Osteocyte (in vitro differentiated cells): ENCODE measurements at places on chromosomes 3 and 15. TPM values are rescaled to one million over a fixed set of nuclear protein-coding genes. Genes with fewer than 3 reads are reported as not detected.

GRCh38 chr15:35546511-35547381, 781 bp upstream of the DPH6 start:
- DNase-seq = no peak

- no peak for DNase-seq
These were observed 1248.4 kb downstream of the NSUN3 start for GRCh38 chr3:95311272-95311671.

DNA sequence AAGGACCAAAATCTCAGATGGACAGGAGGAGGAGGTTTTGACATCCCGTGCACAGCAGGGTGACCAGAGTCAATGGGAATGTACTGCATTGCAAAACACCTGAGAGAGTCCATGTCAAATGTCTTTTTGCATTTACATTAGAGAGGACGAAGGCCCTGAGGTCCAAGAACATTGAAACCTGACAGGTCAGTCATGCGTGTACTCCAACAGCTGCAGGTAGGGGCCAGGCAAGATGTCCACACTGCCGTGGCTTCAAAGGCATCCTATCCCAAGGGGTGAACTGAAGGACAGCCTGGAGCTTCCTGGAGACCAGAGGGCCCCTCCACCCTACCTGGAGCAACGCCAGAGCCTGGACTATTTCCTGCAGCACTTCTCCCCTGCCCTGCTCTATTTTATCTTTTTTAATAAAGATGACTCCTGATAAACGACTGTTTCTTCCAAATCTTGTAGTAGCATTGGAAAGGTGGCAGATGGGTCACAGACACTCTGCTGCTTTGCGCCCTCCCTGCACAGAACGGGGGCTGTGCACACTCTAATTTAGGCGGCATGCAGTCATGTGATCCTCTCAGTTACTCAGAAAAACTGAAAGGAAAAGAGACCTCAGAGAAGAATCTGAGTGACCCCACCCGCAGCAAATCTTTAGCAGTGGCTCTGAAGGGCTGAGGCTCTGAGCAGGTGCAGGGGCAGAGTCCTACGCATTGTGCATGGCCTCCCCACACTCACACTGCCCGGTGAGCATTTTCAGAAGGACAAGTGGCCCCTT, 68.2 kb downstream of the HMCES start:
- DNase-seq = no peak

- DNase-seq = no peak
These were observed 18.3 kb downstream of the FGF7 start for GRCh38 chr15:49441356-49441755.

GRCh38 chr3:55309336-55309735, 177.8 kb downstream of the WNT5A start:
- DNase-seq = no peak

DNA sequence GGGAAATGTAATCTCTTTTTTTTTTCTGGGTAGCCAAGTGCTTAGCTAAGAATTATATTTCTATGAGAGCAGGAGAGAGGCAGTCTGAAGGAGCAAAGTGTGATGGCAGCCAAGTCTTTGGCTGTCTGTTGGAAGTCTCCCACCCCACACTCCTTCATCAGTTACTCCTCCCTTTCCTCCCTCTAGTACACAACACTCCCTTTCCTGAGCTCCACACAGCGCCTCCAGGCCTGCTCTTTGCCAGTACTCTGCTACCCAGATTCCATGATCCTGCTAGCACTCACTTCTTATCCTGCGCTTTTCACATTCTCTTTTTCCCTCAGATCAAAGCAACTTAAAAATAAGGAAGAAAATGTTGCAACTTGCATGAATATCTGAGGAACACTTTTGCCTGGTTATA, 37.4 kb upstream of the SNRK start:
- DNase-seq = no peak

- no peak for DNase-seq
These were observed 392.1 kb downstream of the CACNA2D3 start for GRCh38 chr3:54514416-54514815.

GRCh38 chr3:14884665-14885064, 62.7 kb upstream of the NR2C2 start:
- DNase-seq = no peak

DNA sequence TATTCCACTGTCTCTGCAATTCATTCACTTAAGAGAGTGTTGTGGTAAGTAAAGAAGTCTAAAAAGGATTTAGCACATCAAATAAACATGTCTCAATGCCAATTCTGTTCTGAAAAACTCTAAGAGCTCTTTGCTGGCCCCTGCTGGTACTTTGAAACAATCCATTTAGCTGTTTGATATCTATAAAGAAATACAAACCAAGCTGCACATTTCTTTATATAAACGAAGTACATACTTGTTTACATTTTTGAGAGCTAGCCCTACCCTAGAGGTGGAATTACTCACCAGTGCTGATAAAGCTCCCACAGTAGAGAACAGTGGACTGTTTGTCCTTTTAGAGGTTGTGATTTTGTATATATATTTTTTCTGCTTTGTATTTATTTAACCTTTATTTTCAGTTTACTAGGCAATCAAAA, 75.5 kb downstream of the NEDD4 start:
- no peak for DNase-seq

DNA sequence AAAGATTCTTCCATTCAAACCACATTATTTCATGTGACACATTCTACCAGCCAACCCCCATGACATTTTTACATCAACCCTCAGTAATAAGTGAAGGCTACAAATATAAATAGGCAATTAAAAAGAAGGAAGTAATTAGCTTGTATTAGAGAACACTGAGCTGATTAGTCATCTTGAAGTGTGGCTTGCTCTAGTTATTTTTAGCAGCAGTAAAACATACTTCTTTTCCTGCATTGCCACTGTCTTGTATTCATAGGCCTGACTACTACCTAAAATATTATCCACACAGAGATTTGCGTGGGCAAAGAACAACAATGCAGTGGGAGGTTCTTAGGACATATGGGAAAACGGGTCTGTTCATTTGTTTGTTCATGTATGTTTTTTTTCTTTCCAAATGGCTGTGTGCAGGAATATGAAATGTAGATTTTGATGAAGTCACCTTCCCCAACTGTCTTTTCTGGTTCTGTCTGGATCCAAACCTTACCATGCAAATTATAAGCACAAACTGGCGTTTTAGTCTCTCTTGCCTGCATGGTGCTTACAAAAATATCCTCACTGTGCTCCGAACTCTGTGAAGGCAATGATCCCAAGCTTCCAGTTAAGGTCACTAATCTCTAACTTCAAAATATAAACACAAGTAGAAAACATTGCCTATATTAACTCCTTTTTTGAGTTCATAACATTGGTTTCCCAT, 31.5 kb upstream of the TM4SF4 start:
- DNase-seq = no peak

DNA sequence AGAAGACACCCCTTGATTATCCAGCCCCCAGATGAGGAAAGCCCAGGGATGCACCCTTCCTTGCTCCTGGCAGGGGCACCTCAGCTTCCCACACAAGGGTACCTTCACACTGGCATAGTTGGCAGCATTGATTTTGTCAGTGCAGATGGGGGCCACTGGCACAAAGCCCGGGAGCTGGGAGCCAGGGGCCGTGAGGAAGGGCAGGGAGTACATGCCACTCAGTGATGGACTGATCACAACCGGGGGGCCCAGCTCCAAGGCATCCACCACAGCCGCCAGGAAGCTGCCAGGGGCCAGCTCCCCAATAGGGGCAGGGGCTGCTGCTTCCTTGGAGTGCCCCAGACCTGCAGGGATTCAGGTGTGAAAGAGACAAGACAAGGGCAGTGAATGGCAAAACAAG, 2.6 kb upstream of the PCBP4 start:
- DNase-seq = no peak

DNA sequence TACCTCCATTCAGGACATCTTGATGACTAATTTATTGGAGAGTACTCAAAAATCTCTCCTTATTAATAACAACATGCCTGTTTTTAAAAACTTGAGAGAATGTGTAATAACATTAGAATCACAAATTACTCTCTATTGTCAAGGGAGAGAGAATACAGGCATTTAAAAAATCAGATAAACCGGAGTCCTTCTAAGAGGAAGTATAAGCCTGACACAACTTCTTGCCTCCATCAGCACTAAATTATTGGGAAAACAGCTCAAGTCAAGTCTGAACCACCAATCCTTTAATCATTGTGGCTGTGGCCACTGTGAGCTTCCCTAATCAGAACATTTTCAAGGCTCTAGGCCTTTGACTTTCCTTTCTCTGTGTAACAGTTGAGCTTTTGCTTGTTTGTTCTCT, 38.0 kb downstream of the SSR3 start:
- no peak for DNase-seq

- DNase-seq = no peak
These were observed 140.3 kb downstream of the NR2F2 start for GRCh38 chr15:96470681-96471310.

- no peak for DNase-seq
These were observed 109.9 kb downstream of the FMN1 start for GRCh38 chr15:33084661-33085060.

- no peak for DNase-seq
These were observed 138.6 kb downstream of the SUCLG2 start for GRCh38 chr3:67515778-67516177.

DNA sequence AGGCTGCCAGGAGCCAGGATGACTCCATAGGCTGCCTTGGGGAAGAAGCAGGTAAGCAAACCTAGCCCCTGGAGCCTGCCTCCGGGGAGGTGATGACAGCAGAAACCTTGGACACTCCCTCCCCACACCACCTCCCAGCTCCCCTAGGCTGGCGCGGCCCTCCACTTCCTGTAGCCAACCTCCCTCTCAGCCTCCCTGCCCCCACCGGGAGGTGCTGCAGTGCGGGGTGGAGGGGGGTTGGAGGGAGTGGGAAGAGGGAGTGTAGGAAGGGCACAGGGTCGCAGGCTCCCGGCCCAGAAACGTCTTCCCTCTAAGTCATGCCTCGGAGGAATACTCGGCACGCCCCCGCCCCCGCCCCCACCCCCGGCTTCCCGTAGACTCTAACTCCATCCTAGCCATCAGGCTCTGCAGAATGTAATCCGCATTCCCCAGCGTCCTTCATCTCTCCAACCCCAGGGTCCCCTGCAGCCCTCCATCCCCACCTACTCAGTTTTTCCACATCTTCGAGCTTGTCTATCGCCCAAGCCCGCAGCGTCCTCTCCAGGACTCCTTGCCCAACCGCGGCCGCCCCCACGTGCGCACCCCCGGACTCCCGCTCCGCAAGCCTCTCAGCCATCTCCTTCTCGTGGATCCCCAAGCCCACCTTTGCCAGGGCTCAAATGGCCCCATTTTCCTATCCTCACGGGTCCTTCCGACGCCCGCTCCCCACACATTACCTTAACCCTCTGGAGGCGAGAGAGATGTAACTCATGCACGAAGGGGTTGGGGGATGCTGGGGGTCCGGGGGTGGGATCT, 528 bp downstream of the LPCAT4 start:
- DNase-seq = no peak

- no peak for DNase-seq
These were observed 116.1 kb downstream of the PDE8A start for GRCh38 chr15:85097725-85098124.

- DNase-seq = no peak
These were observed 51.3 kb downstream of the MYLK start for GRCh38 chr3:123832692-123833397.

- no peak for DNase-seq
These were observed 63.6 kb upstream of the TRAK1 start for GRCh38 chr3:42027571-42027970.

- DNase-seq = no peak
These were observed 39.1 kb downstream of the RASGRP1 start for GRCh38 chr15:38525489-38525888.

DNA sequence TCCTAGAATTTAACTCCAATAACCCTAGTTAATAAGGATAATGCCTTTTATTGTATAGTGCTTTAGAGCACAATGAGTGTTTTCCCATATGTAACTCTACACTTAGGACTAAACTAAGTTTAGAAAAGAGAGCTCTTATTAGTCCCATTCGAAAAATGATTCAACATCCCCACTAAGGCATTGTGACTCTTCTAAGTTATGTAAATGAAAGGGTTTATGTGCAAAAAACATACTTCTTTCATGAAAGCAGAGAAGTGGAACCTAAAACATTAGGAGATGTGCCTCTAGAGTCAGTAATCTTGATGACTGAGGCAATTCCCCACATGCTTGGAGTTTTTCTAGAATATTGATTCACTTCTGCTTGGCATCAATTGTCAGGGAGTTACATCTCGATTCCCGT, 344.1 kb upstream of the ZNF717 start:
- no peak for DNase-seq

GRCh38 chr3:184022323-184022722, 4.6 kb upstream of the ABCC5 start:
- DNase-seq = no peak

- no peak for DNase-seq
These were observed 80.8 kb downstream of the MOBP start for GRCh38 chr3:39548282-39548681.

Gene P4HTM
- total RNA-seq = 31.3 and 35.6 TPM in 2 replicates

Gene EFCAB12
- total RNA-seq = 0.08 and 0.30 TPM in 2 replicates

Gene ACOX2
- 0.51 TPM in 1 of 2 replicates, not detected in the other for total RNA-seq

Gene PDZRN3
- total RNA-seq = 34.1 and 35.1 TPM in 2 replicates

Gene RASL12
- 0.73 and 0.78 TPM in 2 replicates for total RNA-seq

Gene PCSK6
- 0.43 and 0.55 TPM in 2 replicates for total RNA-seq

Gene ECE2
- total RNA-seq = not detected in 2 replicates

Gene MRPL46
- total RNA-seq = 17.0 and 20.4 TPM in 2 replicates

Gene GOLGA8S
- total RNA-seq = 0.30 and 0.44 TPM in 2 replicates

Gene GRIP2
- total RNA-seq = 0.18 and 0.35 TPM in 2 replicates

Gene CCR5
- total RNA-seq = not detected in 2 replicates

Gene THPO
- not detected in 2 replicates for total RNA-seq

Gene UBE3A
- total RNA-seq = 84.3 and 88.0 TPM in 2 replicates

Gene CCR8
- total RNA-seq = not detected in 2 replicates

Gene PATL2
- 0.24 and 0.40 TPM in 2 replicates for total RNA-seq

Gene SERPINI2
- not detected in 2 replicates for total RNA-seq

Gene DAZL
- total RNA-seq = not detected in 2 replicates

Gene PPM1L
- 8.8 and 9.1 TPM in 2 replicates for total RNA-seq

Gene ZKSCAN7
- 7.4 TPM in 2 replicates for total RNA-seq

Gene MST1R
- total RNA-seq = 1.1 and 1.8 TPM in 2 replicates
